ENCODE measurements at places on chromosomes 6 and 20.

GRCh38 chr20:43941476-43942200 is 27.0 kb downstream of the TOX2 start:
- DNase-seq: no peak

- DNase-seq: no peak
Observed at GRCh38 chr6:160895562-160895961, 96.0 kb upstream of the MAP3K4 start.

DNA sequence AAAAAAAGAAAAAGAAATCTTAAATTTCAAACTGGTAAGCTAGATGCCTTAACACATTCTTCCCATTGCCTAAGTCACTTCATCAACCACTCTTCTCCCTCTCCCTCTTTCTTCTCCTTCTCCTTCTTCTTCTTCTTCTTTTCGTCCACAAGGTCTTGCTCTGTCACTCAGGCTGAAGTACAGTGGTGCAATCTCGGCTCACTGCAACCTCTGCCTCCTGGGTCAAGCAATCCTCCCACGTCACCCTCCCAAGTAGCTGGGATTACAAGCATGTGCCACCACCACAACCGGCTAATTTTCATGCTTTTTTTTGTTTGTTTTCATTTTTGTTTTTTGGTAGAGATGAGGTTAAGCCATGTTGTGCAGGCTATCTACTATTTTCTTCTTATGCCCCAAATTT is 60.2 kb downstream of the GPR63 start:
- DNase-seq: no peak

GRCh38 chr6:51398064-51398705 is 579.5 kb downstream of the TFAP2B start:
- DNase-seq: no peak
